Mesothelial cell of epicardium (in vitro differentiated cells): ENCODE measurements at places on chromosomes 2 and 18.

DNA sequence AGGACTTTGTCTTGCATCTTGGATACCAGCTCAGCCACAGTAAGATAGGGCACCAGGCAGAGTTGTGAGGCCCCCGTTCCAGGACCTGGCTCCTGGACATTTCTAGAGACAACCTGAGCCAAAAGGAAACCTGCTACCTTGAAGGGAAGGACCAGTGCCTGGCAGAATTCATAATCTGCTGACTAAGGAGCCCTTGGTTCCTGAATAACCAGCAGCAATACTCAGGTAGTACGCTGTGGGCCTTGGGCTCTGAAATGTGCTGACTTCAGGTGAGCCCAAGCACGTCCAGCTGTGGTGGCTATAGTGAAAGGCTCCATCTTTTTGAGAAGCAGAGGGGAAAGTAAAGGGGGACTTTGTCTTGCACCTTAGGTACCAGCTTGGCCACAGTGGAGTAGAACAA is 28.5 kb downstream of the SERPINB11 start:
- no peaks in the 10 kb centered on the region for H3K27me3 ChIP-seq
- no peak overlapping the region for H3K4me3 ChIP-seq
- H3K36me3 ChIP-seq, result no peaks in the 10 kb centered on the region
- H3K4me1 ChIP-seq, result no peaks in the 10 kb centered on the region
- no peak overlapping the region for H3K27ac ChIP-seq

- H3K36me3 ChIP-seq, result no peaks in the 10 kb centered on the region
- no peak overlapping the region for H3K27ac ChIP-seq
- peak overlapping the region; percentile 44 for H3K4me3 ChIP-seq
- DNase-seq, result peak; percentile 55
- H3K27me3 ChIP-seq, result peaks cover 83% of the 10 kb centered on the region
- H3K4me1 ChIP-seq, result peaks cover 23% of the 10 kb centered on the region
Measured at GRCh38 chr2:199455545-199456382, 2.0 kb downstream of the SATB2 start.

- H3K36me3 ChIP-seq, result no peaks in the 10 kb centered on the region
- H3K27ac ChIP-seq, result no peak overlapping the region
- no peak for DNase-seq
Measured at GRCh38 chr18:5746844-5747243, 148.5 kb downstream of the TMEM200C start.

GRCh38 chr2:146678516-146678915 is 1166.3 kb upstream of the ACVR2A start:
- no peaks in the 10 kb centered on the region for H3K4me1 ChIP-seq
- H3K27me3 ChIP-seq, result no peaks in the 10 kb centered on the region

- no peaks in the 10 kb centered on the region for H3K36me3 ChIP-seq
- H3K27me3 ChIP-seq, result no peaks in the 10 kb centered on the region
- no peak overlapping the region for H3K27ac ChIP-seq
- DNase-seq, result no peak
- H3K4me3 ChIP-seq, result no peak overlapping the region
Measured at GRCh38 chr2:191217580-191217979, 27.6 kb upstream of the MYO1B start.
